H54 (cell line): ENCODE measurements at places on chromosomes 4 and X.

DNA sequence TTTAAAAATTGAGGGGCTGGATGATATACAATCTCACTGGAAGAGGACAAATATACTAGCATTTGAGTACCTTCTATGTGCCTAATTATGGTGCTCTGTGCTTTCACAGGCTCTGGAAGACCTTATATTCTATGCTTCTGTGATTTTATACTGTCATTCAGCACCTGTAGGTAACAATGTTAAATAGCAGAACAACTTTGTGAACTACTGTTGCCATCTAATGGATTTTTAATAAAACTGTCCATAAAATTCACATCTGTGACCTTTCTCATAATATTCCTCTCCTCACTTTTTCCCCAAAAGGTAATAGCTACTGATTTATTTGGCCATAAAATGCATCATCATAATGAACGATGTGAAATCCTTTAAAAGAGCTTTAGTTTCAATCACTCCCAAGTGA is 21.9 kb downstream of the POU3F4 start:
- no peak for DNase-seq

DNA sequence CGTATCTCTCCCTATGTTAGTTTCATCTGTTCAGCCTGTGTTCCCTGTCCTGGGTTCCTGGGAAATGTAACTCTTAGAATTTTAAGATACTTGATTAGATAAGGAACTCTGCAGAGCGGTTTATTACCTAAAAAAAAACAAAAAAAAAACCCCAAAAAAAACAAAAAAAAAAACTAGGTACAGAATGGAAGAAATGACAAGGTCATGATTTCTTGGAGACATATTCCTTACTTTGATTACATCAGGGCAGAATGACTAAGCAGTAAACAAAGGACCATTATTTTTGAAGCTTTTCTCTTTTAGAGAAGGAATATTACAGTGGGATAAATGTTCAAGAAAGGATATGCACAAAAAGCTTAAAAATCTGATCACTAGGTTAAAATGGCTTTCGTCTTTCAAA is 171.8 kb downstream of the ARAP2 start:
- DNase-seq, result no peak

- DNase-seq, result no peak
Measured at GRCh38 chr4:108049406-108049805, 59.7 kb downstream of the HADH start.

GRCh38 chrX:129637217-129638109 is 17.3 kb downstream of the APLN start:
- no peak for DNase-seq

DNA sequence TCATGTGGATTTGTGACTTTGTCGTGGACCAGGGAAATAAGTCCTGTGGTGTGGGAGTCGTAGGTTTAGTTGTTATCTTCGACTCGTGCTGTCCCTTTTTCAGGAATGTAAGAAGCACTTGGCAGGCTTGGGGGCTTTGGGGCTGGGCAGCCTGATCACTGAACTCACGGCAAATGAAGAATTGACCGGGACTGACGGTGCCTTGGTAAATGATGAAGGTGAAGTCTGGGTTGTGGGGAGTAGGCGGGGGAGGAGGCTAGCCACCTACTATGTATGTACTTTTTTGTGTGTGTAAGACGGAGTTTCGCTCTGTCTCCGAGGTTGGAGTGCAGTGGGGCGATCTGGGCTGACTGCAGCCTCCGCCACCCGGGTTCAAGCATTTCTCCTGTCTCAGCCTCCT is 1.2 kb downstream of the TAF1 start:
- DNase-seq, result no peak

DNA sequence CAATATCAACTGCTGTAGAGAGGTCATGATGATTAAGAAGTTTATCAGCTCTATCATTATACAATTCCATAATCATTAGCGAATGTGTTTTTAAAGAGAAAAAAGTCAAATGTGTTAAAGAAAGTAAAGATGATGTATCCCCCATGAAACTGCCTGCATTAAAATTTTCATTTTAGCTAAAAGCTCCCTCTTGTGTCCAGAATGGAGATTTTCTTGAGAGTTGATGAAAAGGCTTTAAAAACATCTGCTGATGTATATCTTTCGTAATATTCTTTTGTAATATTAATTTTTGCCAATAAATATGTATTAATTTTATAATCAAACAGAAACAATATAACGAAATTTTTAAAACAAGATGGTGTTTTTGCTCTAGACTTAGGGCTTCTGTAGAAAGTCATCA is 52.1 kb upstream of the LHFPL1 start:
- no peak for DNase-seq

- no peak for DNase-seq
Measured at GRCh38 chr4:128454881-128455280, 167.3 kb upstream of the PGRMC2 start.

GRCh38 chrX:128518508-128518907 is 466.3 kb upstream of the ACTRT1 start:
- DNase-seq, result no peak

GRCh38 chr4:43496188-43496587 is 603.7 kb downstream of the GRXCR1 start:
- no peak for DNase-seq

GRCh38 chr4:24753519-24753918 is 41.9 kb upstream of the SOD3 start:
- peak; percentile 9 for DNase-seq
